ENCODE measurements at places on chromosomes 11 and 22.

GRCh38 chr11:35658020-35658948 lies 4.3 kb upstream of the TRIM44 start:
- DNase-seq = no peak

- no peak for DNase-seq
Observed at GRCh38 chr11:14768526-14769188, 123.4 kb downstream of the CYP2R1 start.

DNA sequence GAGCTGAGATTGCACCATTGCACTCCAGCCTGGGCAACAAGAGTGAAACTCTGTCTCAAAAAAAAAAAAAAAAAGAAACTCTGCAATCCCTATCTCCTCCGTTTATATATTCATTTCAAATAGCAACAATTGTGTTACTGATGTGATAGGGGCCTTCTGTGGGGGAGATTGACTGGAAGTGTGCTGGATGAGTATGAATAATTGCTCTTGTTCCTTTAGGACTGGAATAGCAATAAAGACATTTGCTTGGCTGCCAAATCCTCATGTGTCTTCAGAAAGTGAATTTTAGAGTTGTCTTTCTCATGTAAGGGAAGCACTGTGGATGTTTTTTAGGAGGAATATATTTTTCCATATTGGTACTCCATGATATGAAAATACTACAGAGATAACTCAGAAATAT lies 21.1 kb upstream of the ME3 start:
- DNase-seq = no peak

DNA sequence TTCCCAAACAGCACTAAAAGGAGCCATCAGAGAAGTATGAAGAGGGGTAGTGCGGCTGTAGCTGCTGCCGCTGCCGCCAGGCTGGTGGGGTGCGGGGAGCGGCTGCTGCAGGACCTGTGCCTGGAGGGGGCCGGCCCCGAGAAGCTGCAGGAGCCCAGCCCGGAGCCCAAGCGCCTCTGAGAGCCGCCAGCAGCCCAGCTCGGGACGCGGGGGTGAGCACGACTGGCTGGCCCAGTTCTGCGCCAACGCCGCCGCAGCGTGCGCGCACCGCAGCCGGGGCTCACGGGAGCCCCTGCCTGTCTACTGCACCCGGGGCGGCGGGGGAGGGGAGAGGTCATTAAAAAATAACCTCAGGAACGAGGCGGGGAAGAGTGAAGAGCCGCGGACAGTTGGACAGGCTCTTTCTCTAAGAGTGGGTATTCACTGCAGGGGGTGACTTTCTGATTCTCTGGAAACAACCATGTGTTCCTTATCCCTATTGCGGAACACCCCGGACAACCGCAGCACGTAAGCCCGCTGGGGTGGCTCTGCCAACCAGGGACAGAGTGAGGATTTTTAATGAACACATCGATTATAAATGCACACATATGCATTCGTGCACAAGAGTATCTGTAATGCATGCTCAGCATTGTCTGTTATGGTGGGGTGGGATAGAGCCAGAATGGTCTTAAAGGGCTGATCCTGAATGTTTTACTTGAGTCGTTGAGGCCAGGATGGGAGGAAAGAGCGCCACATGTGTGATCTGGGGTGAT lies 453 bp downstream of the GAS2 start:
- DNase-seq = peak; percentile 79

- peak; percentile 9 for DNase-seq
Observed at GRCh38 chr22:28911777-28912669, 28.7 kb downstream of the ZNRF3 start.

DNA sequence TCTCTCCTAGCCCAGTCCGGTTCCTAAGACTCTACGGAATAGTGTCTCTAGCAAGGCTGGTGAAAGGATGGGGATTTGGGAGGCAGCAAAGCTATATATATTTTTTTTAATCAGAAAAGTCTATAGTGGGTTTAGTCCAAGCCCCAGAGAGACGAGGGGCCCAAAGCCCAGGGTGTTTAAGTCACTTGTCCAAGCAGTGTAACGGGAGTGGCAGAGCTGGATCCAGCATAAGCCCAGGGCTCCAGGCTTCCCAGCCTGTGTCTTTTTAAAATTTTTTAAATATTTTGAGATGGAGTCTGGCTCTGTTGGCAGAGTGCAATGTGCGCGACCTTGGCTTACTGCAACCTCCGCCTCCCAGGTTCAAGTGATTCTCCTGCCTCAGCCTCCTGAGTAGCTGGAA lies 6.8 kb downstream of the GRIK4 start:
- DNase-seq = no peak

DNA sequence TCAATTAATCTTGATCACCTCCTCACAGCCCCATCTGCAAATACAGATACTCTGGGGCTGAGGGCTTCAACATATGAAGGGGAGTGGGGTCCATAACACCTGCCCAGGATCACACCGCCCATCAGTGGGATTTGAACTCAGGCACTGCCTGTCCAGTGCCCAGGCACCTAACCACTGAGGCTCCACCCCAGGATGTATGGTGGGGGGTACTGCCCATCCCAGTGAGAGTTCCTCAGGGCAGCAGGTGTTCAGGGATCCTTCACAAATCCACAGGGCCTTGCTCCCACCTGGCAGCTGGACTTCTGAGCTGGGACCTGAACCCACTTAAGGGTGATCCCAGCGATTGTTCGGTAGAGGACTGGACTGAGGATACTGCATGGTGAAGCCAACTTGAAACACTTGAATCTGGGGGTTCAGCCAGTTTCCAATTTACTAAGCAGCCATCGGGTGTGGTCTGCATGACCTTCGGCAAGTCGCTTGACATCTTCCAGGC lies 33.3 kb downstream of the PRDM11 start:
- peak; percentile 55 for DNase-seq

- DNase-seq = peak; percentile 89
Observed at GRCh38 chr11:115324581-115325432, 179.4 kb downstream of the CADM1 start.

GRCh38 chr11:42175203-42175602 lies 715.8 kb upstream of the LRRC4C start:
- peak; percentile 48 for DNase-seq

GRCh38 chr11:96317985-96318384 lies 25.0 kb downstream of the MAML2 start:
- no peak for DNase-seq

GRCh38 chr11:87397011-87397865 lies 359.5 kb downstream of the TMEM135 start:
- DNase-seq = peak; percentile 8

GRCh38 chr11:8321876-8322275 lies 58.2 kb upstream of the LMO1 start:
- DNase-seq = no peak

- no peak for DNase-seq
Observed at GRCh38 chr11:108897071-108897481, 232.2 kb downstream of the DDX10 start.

Measured in DMS53 (cell line).